ENCODE measurements at places on chromosomes 1 and 21.

- DNase-seq, result no peak
These were observed 142.6 kb upstream of the CXADR start for GRCh38 chr21:17370263-17370662.

- no peak for DNase-seq
These were observed 615.2 kb downstream of the PLA2G4A start for GRCh38 chr1:187443939-187444338.

- DNase-seq, result no peak
These were observed 1.4 kb downstream of the EIF4G3 start for GRCh38 chr1:21175324-21175669.

- DNase-seq, result no peak
These were observed 102.1 kb downstream of the RUNX1 start for GRCh38 chr21:34946916-34947534.

- no peak for DNase-seq
These were observed 1398.6 kb downstream of the MRPL39 start for GRCh38 chr21:24208562-24209260.

DNA sequence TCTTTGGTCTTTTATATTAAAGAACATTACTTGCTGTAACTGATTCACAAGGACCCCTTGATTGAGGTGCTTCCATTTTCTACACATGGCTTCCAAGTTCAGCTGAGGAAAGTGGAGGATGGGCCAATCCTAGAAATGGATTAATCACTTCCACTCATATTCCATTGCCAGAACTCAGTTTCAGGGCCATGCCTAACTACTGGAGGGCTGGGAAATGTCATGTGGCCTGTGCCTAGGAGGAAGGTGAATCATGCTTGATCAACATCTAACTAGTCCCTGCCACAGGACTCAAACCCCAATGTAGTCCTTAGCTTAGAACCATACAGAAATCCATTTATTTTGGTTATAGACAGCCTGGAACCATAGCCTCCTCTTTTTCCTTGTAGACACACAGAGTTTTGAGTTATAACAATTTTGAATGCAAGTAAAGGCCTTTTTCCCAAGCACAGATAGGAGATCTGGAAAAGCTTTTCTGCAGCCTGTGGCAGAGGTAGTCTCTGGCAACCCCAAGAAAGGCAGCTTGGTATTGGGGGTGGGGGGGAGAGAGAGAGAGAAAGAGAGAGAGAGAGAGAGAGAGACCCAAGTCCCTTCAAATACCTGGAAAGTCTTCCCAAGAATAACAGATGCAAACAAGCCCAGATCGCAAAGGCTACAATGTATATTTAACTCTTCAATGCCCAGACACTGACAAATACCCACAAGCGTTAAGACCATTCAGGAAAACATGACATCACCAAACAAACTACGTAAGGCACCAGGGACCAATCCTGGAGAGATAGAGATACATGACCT lies 12.5 kb downstream of the MAST2 start:
- DNase-seq, result no peak

DNA sequence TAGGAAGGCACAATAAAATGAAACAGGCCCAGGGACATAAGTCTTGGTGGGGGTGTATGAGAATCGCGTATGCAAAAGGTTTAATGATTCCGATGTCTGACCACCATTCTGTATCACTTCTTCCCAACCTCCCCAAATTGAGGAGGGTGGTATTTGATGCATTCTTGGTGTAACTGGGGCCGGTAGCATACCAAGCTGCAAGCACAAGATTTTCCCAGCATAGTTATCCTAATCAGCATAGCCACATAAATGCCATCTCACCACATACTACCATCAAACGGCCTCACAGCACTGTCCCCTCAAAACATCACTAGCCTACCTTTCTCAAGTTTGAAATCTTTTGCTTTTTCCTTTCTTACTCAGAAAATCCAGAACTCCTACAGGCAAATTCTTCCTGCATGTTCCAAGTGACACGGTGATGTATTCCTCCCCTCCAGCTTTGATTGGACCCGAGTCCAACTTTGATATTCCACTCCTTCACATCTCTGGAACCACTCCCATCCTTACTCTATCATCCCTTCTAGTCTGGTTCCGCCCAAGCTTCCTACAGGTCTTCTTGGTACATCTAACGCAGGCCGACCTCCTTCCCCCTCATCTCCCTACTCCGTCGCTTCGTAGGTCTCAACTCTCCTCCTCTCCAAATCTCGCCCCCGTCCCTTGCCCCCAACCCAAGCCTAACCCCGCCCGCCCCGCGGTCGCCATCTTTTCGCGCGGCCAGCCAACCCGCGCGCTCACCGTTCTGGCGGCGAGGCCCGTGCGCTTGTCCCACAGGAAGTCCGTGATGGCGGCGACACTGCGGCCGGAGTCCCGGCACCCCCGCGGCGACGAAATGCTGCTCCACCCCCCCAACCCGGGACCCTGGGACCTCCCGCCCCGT lies 600 bp downstream of the CLK2 start:
- no peak for DNase-seq

GRCh38 chr1:232922485-232922884 lies 27.9 kb upstream of the NTPCR start:
- DNase-seq, result no peak

DNA sequence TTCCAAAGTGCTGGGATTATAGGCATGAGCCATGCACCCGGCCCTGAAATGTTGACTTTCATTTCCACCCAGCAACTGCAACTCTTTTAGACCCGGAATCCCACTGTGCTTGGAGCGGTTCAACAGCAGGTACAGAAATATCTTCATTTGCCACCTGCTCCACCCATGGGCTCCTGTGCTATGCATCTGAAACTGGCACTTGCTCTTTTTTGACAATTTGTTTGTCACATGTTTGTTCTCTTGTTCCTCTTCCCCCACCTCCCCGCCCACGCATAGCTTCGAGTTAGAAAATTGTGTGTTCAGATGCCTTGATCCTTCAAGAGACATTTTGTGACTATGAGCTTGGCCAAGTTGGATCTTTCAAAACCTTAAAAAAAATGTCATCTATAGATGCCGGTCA lies 2.4 kb upstream of the IFNLR1 start:
- no peak for DNase-seq

GRCh38 chr1:34846265-34846664 lies 13.3 kb downstream of the SMIM12 start:
- DNase-seq, result no peak

Measured in stimulated activated CD4-positive, alpha-beta T cell treated with anti-CD3 and anti-CD28 coated beads, TNF-alpha, amount 100 ng/mL, for 4 hours (primary cell).